ENCODE measurements at places on chromosomes 7 and 10.

DNA sequence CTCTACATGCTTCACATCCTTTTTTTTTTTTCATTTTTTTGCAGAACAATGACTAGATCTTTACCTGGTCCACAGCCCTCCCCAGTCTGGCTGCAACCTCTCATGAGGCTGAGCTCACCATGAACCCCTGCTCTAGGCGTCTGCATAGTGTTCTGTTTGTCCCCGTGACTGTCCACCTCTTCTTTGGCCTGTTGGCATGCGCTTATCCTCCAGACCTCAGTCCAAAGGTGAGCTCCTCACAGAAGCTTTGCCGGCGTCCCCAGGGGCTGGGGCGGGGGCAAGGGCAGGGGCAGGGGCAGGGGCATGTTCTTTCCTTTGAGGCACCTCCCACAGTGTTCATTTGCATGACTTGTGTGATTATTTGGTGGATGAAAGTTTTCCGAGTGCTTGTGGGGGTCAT lies 218.4 kb upstream of the ZNF32 start:
- no peak for DNase-seq

GRCh38 chr7:112723416-112723815 lies 66.8 kb downstream of the TMEM168 start:
- no peak for DNase-seq

DNA sequence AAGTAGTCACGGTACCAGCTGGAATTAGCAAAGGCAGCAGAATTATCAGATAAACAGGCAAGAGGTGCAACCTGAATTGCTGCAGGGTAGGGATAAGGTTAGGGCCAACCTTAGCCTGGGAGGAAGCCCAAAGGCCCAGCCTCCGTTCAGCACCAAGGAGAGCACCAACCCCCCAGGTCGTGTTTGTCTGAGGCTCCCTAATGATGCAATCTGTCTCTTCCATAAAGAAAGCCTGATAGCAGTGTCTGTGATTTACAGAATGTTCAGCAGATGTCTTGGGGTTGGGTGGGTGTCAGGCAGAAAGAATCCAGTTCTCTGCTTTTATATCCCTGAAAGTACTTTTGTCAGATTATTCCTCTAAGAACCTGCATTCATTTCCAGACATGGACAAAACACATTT lies 328.4 kb upstream of the AOAH start:
- DNase-seq, result peak; percentile 7

- peak; percentile 82 for DNase-seq
These were observed 12.0 kb upstream of the MARVELD1 start for GRCh38 chr10:97701438-97702069.

DNA sequence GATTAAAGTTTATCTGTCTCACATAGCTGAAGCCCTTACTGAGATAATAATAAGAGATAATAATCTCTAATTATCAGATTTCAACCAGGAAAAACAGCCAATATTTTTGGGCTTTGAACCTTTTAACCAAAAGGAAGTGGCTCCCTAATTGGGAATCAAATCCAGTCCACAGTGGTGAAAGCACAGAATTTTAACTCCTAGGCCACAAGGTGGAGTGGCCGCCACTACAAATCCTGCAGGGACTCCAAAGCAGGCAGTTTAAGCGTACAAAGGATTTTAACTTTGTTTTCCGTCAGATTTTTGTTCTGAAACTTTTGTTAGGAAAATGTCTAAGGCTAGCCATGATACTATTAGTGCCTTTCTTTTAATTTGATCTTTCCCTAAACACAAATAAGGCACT lies 99.6 kb upstream of the CCNY start:
- DNase-seq, result no peak

DNA sequence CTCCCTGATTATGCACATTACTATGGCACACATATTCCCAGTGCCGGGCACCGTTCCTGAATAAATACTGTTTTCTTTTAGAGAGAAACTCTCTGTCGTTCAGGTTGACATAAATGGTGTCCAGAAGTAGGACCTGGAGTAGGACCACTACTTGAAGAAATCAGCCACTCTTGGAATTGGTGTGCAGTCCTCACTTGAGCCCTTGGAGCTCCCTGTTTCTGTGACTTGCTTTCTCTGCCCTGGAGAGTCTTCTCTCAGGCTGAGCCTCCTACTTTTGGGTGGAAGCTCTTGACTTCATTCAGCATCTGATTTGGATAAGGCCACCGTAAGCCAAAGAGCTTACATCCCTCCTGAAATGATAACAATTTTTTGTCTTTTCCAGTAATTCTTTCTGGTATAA lies 29.7 kb upstream of the ANTXRL start:
- no peak for DNase-seq

DNA sequence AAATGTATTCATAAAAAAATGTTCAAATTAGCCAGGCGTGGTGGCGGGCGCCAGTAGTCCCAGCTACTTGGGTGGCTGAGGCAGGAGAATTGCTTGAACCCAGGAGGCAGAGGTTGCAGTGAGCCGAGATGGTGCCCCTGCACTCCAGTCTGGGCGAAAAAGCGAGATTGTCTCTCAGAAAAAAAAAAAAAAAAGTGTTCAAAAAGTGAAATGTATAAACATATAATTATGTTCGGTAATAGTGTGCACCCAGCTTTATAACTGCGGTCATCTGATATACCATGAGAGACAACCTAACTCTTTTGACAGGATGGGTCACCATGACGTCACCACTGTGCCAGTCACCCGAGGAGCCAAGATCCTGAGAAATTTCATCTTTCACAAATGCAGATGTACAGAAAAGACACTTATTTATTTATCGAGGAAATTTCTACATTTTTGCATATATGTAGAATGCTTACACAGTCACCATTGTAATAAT lies 594 bp upstream of the RP9 start:
- DNase-seq, result peak; percentile 12

- DNase-seq, result no peak
These were observed 80.8 kb upstream of the COL1A2 start for GRCh38 chr7:94313926-94314325.

DNA sequence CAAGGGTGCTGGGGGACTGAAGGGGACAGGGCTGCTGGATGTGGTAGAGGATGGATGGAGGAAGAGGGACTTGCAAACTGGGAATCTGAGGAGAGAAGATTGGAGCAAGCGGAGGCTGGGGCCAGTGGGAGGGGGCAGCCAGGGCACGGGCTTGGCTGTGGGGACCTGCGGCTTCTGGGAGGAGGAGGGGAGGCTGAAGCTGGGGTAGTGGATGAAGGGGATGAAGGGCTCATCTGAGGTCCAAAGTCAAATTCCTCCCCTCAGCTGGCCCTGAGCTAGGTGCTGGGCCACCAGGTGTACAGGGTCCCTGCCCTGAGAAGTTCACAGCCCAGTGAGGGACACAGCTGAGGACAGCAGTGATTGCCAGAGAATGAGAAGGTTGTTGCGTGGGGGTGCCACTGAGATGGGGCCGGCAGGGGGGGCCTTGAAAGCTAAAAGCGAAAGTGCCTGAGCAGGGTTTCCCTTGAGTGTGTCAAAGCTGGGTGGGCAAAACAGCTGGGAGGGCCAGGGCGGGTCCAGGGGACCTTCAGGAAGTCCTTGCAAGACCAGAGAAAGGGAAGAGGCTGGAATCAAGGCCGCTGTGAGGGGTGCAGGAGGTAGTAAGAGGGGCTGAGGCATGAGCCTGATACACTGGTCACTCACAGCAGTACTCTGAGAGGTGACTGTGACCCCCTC lies 75.2 kb downstream of the MYL10 start:
- DNase-seq, result no peak

DNA sequence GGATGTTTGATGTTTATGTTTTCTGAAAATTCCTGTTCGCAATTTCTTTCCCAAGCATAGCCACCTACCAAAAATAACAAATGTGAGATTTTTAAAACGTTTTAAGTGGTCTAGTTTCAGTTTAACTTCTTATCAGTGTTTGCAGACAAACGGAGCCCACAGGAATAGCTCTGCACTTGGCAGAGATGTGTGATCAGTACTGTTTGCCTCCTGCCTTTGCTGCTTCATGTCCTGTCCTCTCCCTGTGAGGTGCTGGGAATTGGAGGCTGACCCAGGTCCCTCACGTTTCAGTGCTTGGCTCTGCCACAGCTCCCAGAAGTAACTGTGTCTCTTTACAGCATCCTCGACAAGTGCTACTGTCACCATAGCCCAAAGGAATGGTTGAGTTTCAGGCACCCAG lies 1.2 kb downstream of the UCN3 start:
- no peak for DNase-seq

DNA sequence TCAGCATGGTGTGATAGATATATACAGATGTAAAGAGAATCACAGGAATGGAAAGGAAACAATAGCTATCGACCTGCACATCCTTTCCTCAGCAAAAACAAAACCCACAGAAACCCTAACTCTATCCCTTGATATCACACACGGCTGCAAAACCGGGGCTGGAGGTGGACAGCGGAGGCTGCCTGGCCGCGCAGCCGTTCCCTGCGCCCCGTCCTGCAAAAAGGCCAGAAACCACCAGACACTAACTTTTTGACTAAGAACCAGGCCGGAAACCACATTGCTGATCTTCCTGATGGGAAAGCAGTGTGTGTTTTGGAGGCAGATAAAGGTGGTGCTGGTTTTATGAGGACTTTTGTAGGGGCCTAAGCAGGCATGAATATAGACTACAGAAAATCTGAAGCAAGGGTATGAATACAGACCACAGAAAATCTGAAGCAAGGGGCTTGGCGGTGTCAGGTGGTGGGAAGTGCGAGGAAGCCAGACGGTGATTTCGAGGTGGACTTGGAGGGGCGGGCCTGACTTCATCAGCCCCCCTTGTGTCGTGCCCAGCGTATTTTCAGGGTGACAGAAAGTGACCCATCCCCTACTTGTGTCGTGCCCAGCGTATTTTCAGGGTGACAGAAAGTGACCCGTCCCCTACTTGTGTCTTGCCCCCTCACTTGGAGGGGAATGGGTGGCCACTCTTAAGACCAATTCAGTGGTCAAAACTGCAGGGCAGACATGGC lies 123.3 kb downstream of the WDR37 start:
- DNase-seq, result no peak

GRCh38 chr10:12448729-12449391 lies 99.5 kb downstream of the CAMK1D start:
- DNase-seq, result peak; percentile 89

DNA sequence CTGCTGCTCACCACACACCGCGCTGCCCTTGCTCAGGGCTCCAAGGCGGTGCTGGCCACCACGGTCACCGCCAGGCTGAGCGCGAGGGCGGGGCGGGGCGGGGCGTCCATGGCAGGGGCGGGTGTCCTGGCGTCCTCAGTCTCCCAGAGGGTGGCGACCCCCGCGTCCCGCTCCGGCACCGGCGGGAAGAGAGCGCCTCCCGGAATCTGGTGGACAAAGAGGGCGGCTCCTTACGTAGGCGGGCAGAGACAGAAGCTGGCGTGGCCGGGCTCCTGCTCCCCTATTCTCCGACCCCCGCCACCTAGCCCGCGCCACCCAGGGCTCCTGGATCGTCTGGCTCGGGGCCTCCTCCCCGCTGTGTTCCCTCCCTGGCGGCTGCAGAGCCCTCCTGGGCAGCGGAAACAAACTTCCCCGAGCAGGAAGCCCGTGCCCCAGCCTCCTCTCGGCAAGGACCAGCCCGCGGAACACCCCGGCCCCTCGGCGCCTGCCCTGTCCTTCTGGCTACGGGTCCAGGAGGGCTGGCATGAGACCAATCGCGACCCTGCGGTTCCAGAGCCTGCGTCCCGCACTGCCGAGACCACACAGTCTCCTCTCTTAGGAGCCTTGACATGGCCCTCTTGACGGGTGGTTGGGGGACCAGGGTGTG lies 133.8 kb upstream of the ZNF92 start:
- DNase-seq, result no peak

DNA sequence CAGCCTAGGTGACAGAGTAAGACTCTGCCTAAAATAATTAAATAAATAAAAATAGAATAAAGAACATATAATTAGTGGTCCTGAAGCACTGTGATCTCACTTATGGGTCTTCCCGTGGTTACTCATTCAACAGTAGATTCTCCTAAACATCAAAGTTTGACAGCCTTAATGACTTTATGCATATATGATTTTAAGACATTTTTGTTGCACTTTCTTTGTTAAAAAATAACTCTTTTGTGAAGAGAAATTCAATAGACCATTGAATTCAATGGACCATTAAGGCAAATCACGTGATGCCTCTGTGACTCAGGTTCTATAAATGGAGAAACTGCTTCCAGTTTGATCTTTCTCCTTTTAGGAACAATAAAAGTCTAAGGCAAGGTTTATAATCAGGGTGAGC lies 59.6 kb downstream of the ATOH7 start:
- no peak for DNase-seq

DNA sequence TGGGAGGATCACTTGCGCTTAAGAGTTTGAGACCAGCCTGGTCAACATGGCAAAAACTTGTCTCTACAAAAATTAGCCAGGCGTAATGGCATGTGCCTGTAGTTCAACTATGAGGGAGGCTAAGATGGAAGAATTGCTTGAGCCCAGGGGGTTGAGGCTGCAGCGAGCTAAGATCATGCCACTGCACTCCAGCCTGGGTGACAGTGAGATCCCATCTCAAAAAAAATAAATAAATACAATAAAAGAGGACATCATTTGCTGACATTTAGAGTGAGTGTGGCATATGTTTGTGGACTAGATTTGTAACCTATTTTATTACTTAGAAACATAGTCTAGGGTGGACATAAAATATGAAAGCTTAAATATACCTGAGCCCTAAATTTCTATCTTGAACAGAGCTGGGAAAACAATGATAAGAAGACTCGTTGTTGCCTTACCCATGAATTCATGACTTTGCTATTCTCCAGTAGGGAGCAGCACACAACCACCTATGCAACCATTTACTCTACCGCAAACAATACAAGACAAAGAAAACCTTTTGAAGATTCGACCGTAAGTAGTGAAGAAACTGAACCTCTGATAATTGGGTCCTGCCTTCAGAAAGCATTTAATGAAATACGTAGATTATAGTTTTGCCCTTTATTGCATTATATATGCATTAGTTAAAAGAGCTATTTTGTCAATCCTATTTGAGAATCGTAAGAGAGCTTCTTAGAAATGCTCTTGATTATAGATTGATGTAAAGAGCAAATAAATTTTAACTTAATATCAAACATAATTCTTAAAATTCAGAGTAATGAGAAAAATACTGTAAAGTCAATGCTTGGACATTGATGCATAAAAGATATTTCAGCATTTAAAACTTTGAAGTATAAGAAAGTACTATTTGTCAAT lies 83.5 kb downstream of the GNAT3 start:
- peak; percentile 66 for DNase-seq

Measured in inflammatory macrophage (primary cell).